HFFc6 (cell line): ENCODE measurements at places on chromosomes 2 and 18. TPM values are rescaled to one million over a fixed set of nuclear protein-coding genes. Genes with fewer than 3 reads are reported as not detected.
A peak's percentile ranks its signal among the peaks of the same experiment; 100 is the strongest.

- DNase-seq: no peak
Observed at GRCh38 chr2:11711354-11711716, 35.1 kb upstream of the LPIN1 start.

The SERPINB13 gene
- total RNA-seq: not detected in 3 replicates

The PLCL1 gene
- total RNA-seq: 0.10 TPM in 1 of 2 replicates, not detected in the other

DNA sequence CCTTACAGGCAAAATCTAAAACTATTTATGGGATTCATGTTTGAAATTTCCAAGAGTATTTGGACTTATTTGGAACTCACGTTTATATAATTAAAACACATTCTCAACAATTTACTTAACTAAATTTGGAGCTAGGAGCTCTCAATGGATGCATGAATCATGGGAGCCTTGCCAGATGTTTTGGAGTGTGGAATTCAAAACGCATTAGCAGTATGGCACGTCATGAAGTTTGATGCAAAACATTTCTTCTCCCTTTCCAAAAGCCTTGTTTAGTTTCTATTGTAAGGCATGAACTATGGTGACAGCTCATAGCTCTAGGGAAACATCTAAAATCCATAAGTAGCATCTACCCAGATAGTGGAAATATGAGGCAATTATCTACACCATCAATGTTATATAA lies 701.6 kb downstream of the SATB2 start:
- DNase-seq: no peak

DNA sequence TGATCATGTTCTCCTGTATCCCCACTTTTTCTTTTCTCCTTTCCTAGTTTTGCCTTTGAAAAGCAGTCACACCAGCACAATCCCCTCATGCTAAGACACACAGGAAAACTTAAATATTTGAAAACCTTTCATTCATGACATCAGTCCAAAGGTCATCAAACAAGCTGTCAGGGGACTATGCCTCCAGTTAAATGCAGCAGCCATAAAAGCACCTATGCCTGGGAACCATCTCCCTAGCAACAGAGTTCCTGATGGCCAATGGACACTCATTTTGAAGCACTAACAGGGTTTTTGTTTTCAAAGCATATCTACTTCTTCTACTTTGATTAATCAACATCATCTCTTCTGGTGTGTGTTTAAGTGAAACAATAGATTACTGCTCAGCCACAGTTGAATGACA lies 286.4 kb upstream of the PARD3B start:
- no peak for DNase-seq

- DNase-seq: no peak
Observed at GRCh38 chr2:205139822-205140463, 542.4 kb upstream of the NRP2 start.

The NDC80 gene
- 10.0 and 23.1 TPM in 2 replicates for total RNA-seq

The GNAL gene
- total RNA-seq: 0.20 TPM in 1 of 2 replicates, not detected in the other

The DYNAP gene
- not detected in 3 replicates for total RNA-seq

GRCh38 chr2:150517951-150518680 lies 30.6 kb upstream of the RND3 start:
- peak; percentile 82 for DNase-seq

DNA sequence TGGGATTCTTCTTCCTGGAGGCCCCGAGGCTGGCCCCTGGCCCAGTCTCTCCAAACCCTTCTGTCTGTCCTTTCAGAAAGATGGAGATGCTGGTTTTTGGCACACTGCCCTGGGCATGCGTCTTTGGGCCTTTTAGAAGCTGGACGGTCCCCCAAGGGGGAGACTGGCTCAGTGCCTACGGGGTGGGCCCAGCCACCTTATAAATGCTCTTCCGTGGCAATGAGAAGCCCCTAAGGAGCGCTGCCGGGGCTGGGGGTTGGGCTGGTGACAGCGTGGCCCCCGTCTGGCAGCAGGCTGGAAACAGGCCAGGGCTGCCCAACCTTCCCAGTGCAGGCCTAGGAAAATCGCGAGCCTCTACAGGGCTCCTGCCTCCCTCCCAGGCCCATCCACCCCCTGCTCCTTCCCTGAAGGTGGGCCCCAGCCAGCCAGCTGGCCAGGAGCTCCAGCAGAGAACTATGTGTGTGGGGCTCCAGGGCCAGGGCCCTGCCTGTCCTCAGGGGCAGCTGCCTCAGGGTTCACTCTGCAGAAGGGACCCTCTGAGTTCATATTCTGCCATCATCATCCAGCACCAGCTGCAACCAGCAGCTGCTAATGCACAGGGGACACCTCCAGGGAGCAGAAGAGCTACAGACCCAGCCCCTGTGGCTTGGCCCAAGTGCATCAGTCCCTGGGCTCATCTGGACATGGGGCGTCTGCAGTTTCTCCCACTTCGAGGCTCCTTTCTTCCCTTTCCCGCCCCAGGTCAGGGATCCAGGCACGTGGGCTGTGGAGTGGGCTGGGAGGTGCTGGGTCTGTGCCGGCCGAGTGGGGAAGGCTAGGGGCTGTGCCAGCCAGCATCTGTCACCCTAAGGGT lies 107.6 kb upstream of the OTOS start:
- DNase-seq: no peak

DNA sequence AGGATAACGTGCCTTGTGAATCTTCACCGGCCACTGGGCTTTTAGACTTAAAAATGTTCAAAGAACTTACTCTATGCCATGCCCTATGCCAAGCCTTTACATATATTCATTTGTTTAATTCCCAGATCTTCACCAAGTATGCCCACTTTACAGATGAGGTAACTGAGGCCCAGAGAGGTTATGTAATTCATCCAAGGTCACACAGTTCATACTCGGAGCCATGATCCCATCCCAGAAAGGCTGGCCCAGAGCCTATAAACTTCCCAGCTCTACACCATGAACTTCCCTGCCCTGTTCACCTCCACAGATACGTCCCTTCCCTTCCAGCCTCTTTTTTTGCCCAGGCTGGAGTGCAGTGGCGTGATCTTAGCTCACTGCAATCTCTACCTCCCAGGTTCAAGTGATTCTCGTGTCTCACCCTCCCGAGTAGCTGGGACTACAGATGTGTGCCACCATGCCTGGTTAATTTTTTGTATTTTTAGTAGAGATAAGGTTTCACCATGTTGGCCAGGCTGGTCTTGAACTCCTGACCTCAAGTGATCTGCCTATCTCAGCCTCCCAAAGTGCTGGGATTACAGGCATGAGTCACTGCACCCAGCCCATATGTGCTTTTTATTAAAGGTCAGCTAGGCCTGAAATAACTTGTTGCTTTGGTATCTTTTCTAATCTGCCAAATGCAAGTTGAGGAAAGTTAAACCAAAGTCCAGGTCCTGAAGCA lies 44.1 kb downstream of the MTHFD2 start:
- no peak for DNase-seq

DNA sequence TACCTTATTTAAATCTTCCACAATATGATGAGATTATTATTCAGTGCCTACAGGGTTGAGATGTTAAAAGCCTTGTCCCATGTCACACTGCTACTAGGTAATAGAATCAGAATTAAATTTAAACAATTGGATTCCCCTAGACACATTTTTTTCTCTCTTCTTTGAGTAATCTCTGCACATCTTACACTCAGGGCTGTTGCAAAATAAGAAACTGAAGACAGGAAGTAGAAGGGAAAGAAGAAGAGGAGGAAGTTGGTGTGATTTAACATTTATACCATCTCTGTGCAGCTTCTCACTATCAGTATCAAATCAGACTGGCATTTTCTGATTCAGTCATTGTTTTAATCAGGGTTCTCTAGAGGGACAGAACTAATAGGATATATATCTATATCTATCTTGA lies 677.6 kb downstream of the IRS1 start:
- no peak for DNase-seq

DNA sequence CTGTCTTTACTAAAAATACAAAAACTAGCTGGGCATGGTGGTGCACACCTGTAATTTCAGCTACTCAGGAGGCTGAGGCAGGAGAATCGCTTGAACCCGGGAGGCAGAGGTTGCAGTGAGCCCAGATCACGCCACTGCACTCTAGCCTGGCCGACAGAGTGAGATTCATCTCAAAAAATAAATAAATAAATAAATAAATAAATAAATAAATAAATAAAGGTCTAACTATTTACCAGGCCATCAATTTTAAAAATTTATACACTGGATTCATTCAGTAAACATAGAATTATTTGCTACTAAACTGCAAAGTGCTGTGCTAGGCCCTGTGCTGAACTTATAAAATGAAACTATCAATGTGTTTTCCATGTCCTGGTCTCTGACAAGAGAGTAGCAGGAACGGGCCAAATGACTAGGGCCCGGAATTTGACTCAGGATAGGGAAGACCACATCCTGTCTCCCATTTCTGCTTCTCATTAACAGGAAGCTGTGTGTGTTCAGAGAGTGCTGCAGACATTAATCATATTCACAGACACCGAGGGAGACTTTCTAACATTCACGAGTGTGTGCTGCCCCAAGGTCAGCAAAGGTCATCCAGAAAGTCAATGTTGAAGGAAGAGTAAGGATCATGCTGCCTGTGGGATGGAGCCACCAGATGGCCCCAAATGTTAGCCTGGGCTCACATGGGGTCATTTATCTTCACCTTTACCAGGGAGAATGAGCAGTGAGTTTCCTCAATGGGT lies 95.8 kb downstream of the SPP2 start:
- DNase-seq: peak; percentile 72

GRCh38 chr2:76862901-76863300 lies 659.3 kb downstream of the LRRTM4 start:
- no peak for DNase-seq

The PDE6D gene
- total RNA-seq: 22.5 to 26.6 TPM (median 23.3 TPM) in 3 replicates

The AQP12A gene
- total RNA-seq: not detected in 3 replicates

GRCh38 chr2:182067393-182067792 lies 81.7 kb downstream of the PPP1R1C start:
- DNase-seq: no peak

DNA sequence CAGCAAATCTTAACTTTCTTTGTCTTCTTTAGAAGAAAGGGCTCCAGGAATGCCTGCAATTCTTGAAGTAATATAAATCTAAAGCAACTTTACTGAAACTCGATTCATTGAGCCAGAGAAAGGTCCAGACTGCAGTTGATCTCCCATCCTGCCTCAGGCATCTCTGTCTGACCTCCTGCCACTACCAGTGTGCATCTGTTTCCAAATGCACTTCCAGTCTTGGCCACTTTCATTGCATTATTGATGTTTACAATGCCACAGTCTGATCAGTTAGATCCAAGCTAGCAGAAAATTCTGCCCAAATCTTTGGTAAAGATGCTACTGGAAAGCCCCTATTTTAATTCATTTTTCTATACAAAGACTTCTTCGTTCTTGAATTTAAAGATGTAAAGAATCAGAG lies 158.0 kb downstream of the RAPGEF4 start:
- no peak for DNase-seq

GRCh38 chr2:136395582-136395981 lies 277.6 kb upstream of the CXCR4 start:
- DNase-seq: no peak

The SLC5A7 gene
- not detected in 3 replicates for total RNA-seq

DNA sequence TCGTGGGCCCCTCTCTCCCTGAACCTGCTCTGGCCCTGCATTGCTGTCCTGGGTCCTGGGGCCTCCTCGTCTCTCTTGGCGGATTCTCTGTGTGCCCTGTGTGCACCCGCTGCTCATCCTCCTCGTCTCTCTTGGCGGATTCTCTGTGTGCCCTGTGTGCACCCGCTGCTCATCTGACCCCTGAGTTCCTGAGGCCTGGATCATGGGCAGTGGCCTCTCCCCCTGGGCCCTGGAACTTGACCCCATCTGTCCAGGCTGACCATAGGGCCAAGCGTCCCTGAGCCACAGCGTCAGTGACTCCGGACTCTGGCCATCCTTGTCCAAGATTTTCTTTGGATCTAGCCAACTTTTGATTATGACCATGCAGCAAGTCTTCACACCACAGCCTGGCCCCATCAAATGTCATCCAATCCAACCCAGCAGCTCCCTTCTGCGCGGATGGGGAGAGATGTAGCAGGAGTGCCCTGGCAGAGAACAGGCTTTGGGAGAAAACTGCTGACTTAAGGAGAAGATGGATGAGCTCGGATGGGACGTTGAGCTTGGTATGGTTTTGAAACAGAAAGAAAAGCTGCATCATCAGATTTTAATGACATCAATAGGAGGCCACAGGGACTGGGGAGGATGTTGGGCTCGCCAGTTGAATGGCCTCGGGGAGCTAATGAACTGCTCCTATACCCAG lies 455.1 kb upstream of the HS6ST1 start:
- no peak for DNase-seq

DNA sequence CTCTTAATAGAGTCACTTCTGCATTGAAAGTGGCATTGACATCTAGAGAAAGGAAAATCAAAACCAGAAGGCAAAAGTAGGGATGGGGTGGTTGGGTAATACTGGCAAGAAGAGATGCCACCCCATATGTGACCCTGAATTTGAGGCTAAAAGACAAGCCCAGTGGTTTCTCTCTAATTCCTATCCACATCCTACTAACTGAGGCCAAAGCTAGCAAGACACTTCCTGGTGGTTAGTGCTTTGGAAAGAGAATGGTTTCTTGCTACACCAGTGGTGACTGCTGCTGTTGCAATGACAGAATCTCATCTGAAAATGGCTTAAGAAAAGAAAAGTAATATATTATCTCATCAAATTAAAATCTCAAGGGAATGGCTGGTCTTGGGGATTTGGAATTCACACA lies 640.6 kb downstream of the EPHA4 start:
- no peak for DNase-seq

DNA sequence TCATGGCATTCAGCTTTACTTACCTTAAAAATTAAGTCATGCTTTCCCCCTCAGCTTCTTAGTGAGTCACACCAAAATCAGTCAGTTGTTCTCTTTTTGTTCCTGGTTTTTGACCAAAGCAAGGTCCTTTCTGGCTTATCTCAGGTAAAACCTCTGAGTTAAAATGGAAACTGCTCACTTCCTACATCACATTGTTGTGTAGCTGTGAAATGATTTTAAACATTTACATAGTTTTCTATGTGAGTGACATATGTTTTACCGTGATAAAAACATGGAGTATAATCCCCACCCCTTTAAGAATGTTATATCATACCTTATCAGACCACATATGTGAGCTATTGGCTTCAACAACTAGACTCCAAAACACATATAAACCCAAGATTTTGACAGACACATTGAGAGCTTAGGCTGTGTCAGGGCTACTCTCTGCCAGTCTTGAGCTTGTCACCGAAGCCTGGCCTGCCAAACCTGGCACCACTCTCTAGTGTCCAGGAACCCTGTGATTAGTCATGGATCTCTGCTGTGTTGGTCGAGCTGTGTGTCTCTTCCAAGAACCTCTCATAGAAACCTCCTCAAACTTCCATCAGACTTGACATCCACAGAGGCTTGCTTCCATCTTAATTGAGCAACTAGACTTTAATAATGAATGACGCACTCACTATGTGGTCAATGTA lies 294.5 kb upstream of the FBXO11 start:
- no peak for DNase-seq

DNA sequence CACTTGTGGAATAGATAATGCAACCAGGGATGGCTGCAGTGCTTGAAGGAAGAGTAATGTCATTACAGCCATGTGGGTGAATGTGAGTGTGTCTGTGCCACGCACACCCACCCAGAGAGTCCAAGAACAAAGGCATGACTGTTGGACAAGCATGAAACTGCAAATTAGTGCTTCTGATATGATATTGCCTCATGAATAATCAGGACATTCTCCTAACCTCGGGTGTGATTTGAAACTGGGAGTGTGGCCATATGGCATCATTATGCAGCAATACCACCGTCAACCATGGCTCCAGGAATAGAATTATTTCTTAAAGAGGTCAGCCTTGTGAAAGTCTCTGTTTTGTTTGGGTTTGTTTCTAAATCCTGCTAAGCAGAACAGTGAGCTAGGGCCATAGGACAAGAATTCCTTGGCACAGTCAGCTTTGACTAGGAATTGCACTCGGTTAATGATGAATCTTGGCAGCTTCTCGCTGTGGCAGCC lies 678.0 kb upstream of the RAB6C start:
- no peak for DNase-seq

GRCh38 chr2:157991932-157992331 lies 109.7 kb upstream of the UPP2 start:
- no peak for DNase-seq
